ENCODE measurements at places on chromosomes 3 and 15. TPM values are rescaled to one million over a fixed set of nuclear protein-coding genes. Genes with fewer than 3 reads are reported as not detected.

DNA sequence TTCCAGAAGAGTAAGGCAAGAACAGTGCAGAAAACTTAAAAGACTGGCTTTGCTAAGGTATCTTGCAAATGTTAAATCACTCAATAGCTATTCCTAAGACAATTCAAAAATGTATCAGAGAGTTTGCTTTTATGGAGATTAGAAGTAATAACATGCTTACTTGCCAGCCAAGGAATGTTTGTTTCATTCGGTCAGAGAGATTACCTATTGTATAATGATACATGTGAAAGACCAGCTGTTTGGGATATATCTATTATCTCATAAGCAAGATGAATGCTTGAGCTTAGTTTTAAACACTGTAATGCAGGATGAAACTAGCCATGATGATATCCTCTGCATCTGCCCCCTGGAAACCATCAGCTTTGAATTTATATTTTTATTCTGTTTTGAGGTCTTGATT, 70.7 kb downstream of the MAP2K5 start:
- no peak for DNase-seq

The CCDC39 gene
- total RNA-seq = not detected

DNA sequence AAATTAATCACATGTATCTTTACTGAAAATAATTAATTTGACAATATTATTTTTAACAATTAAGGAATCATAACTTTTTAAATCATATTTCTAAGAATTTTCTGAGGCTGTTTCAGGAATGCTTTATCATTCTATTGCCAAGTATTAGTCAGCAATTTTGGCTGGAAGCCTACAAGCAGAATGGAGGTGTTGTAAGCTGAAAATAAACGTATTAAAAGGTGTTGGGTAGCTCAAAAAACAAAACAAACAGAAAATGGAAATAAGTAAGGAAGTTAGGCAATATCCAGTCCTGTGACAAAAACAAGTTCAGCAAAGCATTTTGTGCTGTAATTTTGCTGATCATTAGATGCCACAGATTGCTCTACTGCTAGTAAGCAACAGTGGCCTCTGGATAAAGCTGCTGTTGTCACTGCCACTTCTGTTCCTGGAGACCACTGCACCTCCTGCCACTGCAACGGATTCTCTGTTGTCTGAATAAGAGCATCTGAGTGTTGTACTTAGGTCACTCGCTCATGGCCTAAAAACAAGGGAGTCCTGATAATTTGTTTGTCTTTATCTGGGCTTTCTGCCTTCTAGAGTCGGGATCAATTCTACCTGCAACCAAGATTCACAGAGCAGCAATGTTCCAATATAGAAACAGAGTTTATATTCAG, 63.5 kb upstream of the SLITRK3 start:
- no peak for DNase-seq

GRCh38 chr3:43288366-43288765, 2.0 kb downstream of the SNRK start:
- no peak for DNase-seq

The LXN gene
- total RNA-seq = not detected

DNA sequence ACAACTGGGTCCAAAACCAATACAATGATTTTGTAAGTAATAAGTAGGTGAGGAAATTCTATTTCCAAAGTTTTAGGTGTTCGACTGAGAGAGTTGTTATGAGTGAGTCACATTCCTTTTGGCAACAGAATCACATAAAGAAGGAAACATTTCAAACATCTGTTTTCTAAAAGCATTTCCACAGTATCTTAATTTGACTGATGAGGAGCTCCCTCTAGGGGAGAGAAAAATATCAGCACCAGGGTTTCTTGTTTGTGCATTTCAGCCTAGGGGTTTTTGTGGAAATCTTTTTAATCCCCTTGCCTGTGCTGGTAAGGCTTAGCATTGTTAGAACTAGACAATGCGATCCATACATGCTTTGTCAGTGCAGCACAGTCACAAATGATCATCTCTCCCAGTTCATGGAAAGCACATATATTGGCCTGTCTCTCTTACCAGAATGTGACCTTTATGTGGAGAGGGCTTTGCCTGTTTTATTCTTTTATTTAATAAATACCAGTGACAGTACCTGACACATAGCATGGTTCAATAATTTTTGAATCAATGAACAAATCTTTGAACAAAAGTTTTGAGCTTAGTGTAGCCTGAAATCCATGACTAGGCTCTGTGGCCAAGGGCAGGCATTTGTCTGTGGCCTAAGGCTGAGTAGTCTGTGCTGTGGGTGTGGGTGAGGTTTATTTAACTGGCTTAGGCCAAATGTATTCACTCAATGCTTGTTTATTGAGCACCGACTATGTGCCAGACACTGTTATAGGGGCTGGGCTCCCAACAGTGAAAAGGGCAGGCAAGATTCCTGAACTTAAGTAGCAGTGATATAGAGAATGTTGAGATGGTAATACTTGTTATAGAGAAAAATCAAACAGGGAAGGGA, 21.1 kb upstream of the IQCF6 start:
- peak; percentile 32 for DNase-seq

DNA sequence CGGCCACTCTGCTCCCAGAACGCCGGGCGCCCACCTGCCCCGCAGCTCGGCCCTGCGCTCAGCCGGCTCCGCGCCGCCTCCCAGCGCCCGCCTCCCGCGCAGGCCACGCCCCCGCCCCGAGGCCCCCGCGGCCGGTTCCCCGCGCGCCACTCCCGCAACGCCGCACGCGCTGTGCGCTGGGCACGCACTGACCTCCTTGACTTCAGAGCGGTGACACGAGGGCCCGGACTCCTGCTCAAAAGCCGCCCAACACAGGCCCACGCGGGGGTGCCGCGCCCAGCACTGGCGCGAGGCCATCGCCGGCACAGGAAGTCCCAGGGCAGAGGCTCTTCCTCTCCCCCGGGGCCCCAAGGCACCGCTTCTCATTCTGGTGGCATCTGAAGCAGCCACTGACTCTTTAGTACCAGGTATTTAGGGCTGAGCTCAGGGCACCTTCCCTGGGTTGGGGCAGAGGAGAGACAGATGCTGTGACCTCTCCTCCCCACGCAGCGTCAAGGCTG, 12.4 kb downstream of the TNK2 start:
- peak; percentile 68 for DNase-seq

The GOLGA6L10 gene
- total RNA-seq = 0.74 TPM

Data from Daoy (cell line).